Activated naive CD4-positive, alpha-beta T cell treated with Interleukin-2 at 50 U/mL for 16 hours (primary cell): ENCODE measurements at places on chromosomes 16 and 17.

DNA sequence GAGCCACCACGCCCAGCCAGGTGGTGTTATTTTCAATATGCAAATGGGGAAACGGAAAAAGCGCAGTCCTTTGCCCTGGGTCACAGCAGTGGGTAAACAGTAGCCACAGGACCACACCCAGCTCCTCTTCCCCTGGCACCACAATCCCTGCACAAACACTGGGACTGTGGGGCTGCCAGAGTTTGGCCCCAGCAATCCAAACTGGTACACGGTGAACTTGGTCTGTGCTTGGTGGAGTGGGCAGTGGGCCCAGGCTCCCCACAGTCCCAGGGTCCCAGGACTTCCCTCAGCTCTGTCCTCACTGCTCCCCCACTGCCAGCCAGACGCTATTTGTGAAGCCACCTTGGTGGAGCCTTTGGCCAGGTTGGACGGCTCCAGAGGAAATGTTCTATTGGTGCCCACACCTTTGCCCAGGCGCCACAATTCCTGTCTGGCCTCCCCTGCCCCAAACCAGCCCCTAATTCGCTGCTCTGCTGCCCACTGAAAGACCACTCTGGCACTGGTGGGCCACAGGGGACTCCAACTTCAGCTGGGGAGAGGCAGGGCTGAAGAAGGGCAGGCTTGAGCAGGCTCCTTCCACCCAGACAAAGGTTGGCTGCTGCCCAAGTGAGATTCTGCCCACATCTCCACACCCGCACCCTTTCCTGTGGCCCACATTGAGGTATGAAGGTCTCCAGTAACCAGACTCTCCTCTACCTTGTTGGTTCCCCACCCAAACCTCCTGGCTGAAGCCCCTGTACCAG is 2.1 kb downstream of the CHAD start:
- no peak for DNase-seq

DNA sequence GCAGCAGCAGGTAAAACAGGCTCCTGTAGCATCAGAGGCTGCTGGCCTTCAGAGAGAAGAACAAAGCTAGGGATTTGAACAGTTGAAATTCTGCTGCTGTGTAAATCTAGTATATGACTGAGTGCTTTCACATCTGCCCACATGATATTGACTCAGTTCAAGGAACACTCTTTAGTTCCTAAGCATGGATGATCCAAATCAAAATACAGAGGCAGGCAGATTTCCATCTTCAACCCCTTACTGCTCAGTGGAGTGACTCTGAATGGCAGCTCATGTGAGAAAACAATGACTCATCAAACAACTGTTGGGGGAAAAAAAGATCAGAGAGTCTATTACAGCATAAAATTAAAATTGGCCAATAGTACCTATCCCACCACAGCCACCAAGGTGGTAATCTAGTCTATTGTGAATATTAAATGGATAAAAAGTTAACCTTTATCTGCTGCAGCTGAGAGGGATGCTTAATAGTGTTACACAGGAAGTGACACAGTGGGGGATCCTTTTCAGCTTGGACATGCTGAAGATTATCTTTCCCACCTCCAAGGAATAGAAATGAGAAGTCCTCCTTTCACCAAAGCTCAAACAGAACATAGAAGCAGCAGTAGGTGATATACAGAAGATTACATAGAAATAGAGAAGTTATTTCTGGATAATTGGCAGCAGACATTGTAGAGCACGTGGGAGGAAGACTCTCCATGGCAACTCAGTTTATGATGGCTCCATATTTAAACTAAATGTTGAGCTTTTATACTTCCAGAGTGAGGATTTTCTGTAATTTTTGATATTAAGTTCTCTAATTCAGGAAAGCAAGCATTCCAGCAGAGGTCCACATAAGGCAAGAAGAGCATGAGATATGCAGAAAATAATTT is 239.7 kb upstream of the ERCC4 start:
- DNase-seq = no peak

GRCh38 chr16:69402439-69402838 is 16.6 kb upstream of the TERF2 start:
- no peak for DNase-seq

DNA sequence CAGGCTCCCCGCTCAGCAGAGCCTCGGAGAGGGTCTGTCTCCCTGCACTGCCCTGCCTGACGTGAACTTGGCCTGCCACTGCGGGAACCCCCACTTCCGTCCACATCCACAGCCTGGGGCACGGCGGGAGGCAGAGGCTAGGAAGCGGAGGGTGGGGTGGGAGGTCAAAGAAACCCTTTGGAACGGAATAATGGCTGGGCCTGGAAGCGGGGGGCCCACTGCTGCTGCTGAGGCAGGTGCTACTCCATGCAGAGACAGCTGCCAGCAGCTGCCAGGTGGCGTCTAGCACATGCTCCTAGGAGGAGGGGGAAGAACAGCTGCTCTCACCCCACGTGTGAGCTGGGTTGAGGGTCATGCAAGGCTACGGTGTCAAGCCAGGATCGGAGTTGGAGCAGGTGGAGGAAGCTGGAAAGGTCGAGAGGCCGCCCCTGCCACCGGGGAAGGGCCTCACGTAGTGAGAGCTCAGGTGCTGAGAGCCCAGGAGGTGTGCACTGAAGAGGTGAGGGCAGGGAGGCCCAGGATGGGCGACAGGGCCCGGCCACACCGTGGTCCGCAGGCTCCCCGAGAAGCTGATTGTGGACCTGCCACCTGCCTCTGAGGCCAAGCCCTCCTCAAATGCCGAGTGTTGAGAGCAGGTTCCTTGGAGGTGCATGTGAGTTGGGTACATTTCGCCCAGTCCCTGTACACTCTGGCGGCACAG is 9.8 kb downstream of the FSCN2 start:
- DNase-seq = no peak

DNA sequence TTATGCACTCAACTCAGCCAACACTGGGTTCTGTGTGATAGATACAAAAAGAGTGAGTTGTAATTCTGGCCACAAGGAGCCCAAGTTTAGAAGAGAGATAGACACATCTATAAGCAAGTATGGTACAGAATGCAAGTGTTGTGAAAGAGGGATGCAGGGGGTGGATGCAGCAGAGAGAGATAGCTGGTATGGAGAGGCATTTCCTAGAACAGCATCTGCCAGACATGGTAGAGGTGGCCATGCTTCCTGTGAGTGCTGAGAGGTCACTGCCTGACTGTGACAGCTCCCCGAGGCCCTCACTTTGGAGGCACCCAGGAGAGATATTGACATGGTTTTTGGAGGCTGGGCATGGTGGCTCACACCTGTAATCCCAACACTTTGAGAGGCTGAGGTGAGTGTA is 2.0 kb upstream of the KRTAP16-1 start:
- no peak for DNase-seq

GRCh38 chr16:11094075-11094856 is 149.9 kb downstream of the CLEC16A start:
- peak; percentile 66 for DNase-seq

DNA sequence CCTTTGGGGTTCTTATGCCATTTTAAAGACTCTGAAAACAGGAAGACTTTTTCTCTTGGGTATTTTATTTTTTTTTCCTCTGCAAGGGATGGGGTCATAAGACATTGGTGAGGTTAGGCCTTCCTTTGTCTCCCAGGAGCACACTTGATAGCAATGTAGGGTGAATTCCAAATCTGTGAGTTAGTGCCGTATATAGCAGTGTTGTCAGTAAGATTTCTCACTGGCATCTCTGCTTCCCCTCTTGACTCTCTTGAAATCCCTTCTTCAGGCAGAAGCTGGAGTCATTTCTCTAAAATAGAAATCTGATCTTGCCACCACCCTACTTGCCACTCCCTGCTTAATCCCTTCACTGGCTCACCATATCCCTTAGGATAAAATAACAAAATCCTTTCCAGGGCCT is 529.7 kb downstream of the WWOX start:
- DNase-seq = no peak

DNA sequence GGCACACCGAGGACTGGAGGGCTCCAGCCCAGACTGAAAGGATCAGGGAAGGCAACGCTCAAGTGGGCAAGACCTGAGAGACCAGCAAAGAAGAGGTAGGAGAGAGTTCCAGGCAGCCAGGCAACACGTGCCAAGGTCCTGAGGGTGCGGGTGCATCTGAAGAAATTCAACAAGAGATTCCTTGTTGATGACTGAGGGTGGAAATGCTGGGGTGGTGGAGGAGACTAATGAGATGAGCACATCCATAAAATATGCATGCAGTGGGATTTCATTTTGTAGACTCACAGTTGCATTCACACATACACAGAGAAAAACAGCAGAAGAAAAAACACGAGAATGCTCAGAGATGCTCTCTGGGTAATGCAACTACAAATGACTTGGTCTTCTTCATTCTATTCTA is 154.8 kb upstream of the FOXF1 start:
- DNase-seq = no peak

- no peak for DNase-seq
Observed at GRCh38 chr17:69236464-69236863, 7.8 kb upstream of the ABCA10 start.

DNA sequence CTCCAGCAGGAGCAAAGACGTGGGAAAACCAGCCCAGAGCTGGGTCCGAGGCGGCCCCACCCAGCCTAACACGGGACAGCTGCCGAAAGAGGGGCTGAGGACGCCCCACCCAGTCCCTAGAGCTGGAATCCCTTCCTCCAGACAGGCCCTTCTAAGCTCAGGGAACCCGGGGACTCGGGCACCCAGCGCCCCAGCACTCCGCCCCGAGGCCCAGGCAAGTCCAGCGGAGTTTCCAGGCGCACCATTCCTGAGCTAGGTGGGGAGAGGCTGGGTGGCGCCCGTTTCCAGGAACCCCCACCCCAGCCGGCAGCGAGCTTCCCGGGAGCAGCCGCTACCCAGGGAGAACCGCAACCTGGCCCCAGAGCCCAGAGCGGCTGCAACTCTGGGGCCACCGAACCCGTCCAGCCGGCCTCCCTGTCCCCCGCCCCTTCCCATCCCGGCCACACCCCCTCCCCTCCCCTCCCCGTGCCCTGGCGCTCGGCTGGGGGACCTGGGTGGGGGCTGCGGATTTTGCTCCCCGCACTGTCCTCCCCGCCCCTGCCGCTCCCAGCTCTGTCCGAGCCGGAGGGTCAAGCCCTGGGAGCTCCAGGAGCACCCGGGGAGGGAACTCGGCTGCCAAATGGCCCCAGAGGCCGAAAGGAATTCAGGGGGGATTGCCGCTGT is 536 bp downstream of the TMC6 start:
- peak; percentile 26 for DNase-seq

DNA sequence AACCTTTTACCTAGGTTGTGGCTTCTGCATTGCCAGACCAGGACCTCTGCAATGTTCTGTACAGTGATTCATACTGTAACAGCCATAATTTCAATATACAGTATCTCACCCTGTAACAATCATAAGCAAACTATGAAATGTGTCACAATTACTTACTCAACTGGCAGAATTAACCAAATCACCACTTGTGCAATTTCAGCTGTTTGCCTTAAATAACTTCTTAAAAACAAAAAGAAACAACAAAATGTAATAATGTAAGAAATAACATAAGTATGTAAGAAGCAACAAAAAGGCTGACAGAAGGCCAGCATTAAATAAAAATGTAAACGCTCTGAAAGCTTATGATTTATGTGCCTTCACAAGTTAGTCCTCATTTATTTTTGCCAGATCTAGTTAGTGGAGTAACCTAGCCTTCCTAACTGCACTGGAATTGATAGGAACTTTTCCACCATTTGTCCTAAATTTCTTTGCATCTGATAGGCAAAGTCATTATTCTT is 96.9 kb downstream of the SKAP1 start:
- DNase-seq = no peak

- no peak for DNase-seq
Observed at GRCh38 chr16:86567701-86568581, 1.3 kb downstream of the FOXC2 start.

- no peak for DNase-seq
Observed at GRCh38 chr16:23539984-23540816, 16.9 kb downstream of the EARS2 start.

DNA sequence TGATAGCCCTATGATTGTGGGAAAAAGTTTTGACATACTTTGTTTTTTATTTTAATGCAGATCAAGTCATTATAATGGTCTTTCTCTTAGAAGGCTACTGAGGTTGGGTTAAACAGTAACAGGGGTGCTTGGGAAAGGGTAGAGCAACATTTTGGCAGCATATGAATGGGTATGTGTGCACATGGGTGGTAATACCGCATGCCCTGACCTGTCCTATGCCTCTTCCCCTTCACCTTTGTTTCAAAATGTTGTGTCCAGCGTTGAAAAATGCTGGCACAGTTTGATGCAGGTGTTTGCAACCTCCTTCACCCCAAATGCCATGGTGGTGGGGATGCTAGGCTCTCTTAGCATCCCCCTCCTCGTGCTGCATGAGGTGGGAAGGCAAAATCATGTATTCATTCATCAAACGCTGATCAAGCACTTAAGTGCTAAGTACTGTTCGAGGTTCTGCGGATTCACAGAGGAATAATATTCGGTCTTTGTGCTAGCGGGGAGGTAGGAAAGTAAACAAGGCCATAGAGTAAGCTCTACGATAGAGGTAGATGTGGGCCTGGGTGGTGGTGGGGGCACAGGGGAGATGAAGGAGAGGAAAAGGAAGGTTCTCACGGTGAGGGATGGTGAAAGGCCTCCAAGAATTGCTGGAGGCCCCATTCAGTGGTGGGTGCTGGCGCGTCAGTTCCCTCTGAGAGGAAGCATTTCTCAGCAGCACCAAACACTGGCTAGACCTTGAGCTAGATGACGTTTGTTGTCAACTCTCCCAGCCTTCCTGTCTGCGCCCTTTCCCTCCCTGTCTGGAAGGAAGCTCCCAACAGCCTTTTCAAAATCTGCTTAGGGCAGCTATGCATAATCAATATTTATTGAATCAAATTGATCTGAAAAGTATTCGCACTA is 13.3 kb upstream of the MARCHF10 start:
- no peak for DNase-seq

GRCh38 chr17:7340179-7340578 is 3.9 kb downstream of the ACAP1 start:
- DNase-seq = no peak

DNA sequence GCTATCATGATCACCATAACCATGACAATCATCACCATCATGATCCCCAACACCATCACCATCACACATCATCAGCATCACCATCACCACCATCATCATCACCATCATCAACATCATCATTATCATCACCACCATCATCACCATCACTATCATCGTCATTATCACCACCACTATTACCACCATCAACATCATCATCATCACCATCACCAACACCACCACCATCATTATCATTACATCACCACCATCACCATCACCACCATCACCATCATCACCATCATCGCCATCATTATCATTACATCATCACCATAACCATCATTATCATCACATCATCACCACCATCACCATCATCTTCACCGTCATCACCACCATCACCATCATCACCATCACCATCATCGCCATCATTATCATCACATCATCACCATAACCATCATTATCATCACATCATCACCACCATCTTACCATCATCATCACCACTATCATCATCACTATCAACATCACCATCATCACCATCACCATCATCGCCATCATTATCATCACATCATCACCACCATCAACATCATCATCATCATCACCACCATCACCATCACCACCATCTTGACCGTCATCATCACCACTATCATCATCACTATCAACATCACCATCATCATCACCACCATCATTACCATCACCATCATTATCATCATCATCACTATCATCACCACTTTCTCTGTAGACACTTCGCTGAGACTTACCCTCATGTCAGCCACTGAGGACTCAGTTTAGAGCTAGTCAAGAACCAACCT is 366.0 kb downstream of the C16orf95 start:
- no peak for DNase-seq

GRCh38 chr17:34171245-34171818 is 83.8 kb upstream of the CCL2 start:
- DNase-seq = peak; percentile 42

GRCh38 chr17:40034426-40035161 is 19.4 kb downstream of the CSF3 start:
- no peak for DNase-seq
